Activated gamma-delta T cell treated with Interleukin-2 at 50 U/mL for 16 hours (primary cell): ENCODE measurements at places on chromosomes 5 and 9.

GRCh38 chr9:68749579-68750159, 44.6 kb downstream of the PIP5K1B start:
- no peak for DNase-seq

DNA sequence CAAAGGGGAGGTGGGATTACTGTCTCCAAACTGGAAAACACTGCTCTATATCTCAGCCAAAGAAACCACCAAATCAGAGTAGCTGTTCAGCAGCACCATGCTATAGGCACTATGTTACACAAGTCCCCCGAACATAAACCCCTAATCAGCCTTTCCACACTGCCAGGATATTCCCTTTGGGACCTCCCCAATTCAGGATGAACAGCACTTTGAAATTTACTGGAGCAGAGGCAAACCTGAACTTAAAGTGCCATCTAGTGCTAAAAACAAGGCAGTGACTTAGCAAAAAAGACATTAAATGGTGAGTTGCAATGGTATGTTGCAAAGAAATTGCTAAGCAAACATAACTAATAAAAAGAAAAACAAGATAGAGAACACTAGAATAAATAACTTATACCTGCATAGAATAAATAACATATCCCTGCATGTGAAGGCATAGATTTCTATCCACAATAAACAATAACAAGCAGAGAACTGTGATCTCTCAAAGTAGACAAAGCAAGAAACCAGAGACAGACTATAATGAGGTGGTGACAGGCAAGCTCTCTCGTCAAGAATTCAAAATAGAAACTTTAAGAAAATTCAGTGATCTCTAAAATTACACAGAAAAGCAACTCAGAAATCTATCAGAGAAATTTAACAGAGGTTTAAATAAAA, 584.4 kb upstream of the ACO1 start:
- no peak for DNase-seq

DNA sequence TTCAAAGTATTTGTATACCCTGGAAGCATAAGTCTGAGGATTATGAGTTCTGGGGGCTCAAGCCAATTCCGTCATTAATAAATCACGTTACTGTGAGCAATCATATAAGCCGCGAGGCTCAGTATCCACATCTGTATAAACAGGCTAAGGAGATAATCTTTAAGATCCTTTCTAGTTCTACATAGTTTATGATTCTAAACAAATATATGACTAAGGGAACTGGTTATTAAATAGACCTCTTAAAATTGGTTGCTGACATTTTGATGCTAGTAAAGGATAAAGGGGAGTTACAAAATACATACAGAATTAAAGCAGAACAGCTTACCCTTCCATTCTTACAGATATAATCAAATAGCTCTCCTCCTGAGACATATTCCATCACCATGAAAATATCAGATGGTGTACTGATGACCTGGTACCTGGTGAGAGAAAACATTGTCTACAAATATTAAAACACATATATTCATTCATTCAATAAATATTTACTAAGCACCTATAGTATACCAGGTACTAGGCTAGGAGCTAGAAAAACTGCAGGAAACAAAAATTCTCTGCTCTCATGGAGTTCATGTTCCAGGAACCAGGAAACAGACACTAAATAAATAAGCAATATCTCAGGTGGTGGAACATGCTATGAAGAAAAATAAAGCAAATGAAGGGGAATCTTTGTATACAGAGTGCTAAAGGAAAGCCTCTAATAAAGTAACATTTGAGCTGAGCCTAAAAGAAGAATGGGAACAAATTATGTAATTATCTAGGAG, 19.5 kb upstream of the TTC33 start:
- no peak for DNase-seq

- no peak for DNase-seq
Observed at GRCh38 chr5:118548761-118549720, 439.3 kb downstream of the DTWD2 start.

DNA sequence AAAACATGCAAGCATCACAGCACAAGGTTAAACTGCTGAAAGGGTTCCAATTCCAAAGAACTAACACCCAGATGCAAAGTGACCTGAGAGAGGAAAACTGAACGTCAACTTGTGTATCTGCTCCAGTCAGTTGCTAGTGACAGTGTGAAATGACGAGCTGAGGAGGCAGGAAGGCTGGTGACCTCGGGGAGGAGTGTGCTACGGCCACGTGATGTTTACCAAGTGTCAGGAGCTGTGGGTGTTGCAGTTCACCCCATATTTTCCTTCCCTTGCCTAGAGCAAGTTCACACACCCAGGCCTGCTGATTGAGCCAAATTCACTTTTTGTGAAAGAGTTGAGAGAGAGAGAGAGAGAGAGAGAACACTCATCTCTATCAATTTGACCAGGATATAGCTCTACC, 231.6 kb upstream of the ANKH start:
- DNase-seq: no peak

DNA sequence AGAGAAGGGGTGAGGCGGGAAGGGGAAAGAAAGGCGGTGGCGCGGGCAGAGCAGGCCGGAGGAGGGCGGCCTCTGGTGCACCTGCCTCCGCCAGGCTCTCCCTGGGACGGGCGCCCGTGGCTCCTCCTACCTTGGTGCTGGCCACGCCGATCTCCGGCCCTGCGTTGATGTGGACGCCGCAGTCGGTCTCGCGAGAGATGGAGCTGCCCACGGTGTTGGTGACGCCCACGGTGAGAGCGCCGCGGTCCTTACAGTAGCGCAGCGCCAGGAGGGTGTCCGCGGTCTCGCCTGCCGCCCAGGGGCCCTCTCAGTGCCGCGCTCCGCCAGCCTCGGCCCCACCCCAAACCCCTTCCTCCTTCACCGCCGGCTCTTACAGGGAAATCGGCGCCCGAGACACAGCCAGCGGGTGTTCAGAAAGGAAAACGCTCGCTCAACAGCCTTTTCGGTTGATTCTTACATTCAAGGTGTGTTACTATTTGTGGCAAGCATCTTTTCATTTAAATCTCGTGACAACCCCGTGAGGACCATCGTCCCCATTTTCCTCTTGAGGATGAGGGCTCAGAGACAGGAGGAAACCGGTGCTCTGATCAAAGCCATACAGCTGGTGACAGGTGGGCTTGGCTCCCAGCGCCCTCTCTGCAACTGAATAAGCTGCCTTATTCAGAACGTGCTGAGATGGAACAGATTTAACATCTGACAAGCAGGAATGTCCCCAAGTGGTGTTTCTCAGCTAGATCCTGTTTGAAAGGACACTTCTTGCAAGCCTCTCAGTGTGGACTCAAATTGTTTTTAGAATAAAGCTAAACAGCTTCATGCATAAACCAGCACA, 22.0 kb upstream of the MAPK9 start:
- no peak for DNase-seq

DNA sequence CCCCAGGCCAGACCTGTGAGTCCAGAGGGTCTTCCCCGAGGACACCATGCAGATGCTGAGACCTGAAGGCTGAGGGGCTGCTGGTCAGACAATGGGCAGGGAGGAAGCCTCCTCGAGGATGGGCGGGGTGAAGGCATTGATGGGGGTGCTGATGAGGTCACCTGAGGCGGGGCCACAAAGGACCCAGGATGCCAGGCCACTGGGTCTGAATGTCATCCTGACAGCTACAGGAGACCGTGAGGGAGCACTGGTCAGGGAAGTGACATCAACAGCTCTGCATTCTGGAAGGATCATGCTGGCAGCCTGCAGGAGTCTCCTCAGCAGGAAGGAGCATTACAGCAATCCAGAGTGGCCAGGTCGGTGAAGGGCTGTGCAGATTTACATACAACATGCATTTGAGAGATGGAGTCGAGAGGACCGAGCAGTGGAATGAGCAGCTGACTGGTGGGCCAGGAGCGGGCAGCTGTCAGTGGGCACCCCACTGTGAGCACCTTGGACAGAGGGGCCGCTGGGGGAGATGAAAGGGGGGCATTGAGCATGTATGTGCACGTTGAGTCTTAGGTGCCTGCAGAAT, 77.7 kb upstream of the ADAMTS2 start:
- no peak for DNase-seq

- no peak for DNase-seq
Observed at GRCh38 chr9:34282096-34282495, 47.0 kb downstream of the KIF24 start.

DNA sequence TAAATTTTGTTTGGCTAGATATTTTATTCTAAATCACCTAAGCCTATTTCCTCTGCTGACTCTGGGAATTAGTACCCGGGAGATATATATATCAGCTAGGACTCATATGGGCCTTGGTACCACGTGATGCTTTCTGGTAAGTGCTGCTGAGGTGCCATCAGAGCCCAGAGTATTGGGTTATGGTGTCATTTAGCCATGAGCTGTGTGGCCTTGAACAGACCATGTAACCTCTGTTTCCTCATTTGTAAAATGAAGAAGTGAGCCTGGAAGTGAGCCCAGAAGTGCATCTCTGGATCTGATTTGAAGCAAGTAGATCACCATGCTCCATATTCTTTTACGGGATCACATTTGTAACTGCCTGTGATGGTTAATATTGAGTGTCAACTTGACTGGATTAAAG, 126.1 kb downstream of the GPBP1 start:
- DNase-seq: no peak

- DNase-seq: no peak
Observed at GRCh38 chr9:2355697-2355983, 265.9 kb upstream of the VLDLR start.

DNA sequence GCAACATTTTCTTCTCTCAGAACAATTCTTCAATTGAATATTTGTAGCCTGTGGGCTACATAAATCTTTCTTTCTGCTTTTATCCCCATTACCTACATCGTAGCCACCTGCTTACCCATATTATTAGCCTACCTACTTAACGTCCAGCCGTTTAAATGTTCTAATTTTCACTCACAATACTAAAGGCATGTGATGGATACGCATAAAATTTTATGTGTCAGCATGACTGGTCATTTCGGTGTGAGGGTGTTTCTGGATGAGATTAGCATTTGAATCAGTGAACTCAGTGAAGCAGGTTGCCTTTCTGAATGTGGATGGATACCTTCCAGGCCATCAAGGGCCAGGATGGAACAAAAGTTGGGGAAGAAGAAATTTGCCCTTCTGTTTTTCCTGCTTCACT, 1722.5 kb upstream of the ACO1 start:
- no peak for DNase-seq

DNA sequence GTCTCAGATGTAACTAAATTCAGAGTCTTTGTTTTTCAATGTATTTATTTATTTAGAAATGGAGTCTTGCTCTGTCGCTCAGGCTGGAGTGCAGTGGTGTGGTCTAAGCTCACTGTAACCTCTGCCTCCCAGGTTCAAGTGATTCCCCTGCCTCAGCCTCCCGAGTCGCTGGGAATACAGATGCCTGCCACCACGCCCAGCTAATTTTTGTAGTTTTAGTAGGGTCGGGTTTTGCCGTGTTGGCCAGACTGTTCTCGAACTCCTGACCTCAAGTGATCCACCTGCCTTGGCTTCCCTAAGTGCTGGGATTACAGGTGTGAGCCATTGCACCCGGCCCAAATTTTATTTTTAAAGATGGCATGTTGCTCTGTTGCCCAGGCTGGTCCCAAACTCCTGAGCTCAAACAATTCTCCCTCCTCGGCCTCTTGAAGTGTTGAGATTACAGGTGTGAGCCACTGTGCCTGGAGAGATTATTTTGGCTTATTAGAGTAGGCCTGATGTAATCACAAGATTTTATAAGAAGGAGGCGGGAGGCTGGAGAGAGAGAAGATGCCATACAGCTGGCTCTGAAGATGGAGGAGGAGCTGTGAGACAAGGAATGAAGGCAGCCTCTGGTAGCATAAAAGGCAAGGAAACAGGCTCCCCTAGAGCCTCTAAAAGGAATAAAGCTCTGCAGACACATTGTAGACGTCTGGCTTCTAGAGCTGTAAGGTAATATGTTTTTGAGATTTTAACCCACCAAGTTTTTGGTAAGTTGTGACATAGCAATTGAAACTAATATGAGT, 12.9 kb upstream of the KLF9 start:
- no peak for DNase-seq

DNA sequence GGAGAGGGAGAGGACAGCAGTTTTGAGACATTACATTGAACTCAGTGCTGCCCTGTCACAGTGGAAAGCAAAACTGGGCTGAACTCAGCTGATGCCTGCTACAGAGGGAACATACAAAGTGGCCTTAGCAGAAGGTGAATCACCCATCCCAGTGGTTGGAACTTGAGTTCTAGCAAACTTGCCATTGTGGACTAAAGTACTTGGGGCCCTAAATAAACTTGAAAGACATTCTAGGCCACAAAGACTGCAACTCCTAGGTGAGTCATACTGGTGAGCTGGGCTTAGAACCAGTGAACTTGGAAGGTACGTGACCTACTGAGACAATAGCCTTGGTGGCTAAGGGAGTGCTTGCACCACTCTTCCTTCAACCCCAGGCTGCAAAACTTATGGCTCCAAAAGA, 155.7 kb upstream of the RIOK2 start:
- DNase-seq: no peak

DNA sequence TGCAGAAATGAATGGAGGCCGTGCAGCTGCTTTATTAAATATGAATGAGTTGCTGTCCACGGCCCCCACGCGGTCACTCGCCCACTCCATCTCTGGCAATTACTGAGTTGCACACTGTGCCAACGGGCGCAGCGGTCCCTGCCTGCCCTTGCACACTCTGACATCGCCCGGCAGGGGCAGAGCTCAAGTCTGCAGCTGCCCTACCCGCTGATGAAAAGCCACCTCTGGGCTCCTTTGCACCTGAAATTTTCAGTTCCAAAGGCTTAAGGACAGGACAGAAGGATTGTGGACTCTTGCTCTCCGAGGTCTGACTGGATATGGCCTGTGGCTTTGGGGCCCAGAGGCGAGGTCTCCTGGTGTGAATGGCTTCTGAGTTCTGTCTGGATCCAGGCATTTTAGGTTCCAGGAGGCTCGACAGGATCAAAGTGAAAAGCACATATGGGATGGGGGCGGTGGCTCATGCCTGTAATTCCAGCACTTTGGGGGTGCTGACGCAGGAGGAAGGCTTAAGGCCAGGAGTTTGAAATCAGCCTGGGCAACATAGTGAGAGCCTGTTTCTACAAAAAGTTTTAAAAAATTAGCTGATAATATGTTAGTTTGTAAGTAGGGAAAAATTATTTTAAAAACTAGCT, 201.8 kb downstream of the PAX5 start:
- no peak for DNase-seq

DNA sequence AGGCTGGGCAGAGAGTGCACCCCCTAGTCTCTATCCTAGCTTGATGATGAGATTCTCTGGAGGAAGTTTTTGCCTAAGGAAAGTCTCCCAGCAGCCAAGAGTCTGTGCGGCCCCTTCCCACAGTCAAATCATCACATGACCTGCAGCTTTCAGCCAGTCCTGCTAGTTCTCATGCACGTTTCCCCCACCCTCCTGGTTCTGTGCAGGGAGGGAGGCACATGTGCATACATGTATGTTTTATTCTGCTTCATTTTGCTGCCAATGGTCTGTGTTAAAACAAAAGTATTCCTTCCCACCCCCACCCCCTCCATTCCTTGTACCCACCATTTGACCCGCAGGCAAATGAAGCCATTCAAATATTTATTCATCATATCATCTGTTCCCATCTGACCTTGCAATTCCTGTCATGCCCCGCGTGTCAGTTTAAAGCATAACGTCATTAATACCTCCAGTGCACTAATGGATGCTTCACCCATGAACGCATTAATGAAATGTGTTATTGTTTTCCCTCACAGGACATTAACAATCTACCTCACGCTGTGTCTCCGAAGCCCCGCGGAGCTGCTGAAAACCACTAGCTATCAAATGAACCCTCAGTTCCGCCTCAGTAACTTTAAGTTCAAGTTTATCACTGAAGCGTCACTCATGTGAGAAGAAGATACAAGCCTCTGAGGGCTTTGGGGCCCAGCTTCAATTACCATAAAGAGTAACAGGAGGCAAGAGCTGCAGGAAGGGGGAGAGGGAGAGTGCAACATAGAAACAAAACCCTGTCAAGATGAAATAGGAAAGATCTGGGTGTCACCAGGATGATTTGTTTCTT, 139.6 kb downstream of the RASEF start:
- no peak for DNase-seq
